ENCODE measurements at places on chromosomes 2 and 18. TPM values are rescaled to one million over a fixed set of nuclear protein-coding genes. Genes with fewer than 3 reads are reported as not detected.

GRCh38 chr2:168369031-168369430, 87.0 kb upstream of the CERS6 start:
- no peak for DNase-seq

- DNase-seq, result no peak
Observed at GRCh38 chr2:131145040-131145439, 39.9 kb downstream of the PLEKHB2 start.

CNGA3 gene
- total RNA-seq, result not detected

- no peak for DNase-seq
Observed at GRCh38 chr2:141555876-141556470, 574.8 kb downstream of the LRP1B start.

- DNase-seq, result no peak
Observed at GRCh38 chr18:47191961-47192360, 15.8 kb upstream of the IER3IP1 start.

- no peak for DNase-seq
Observed at GRCh38 chr18:34357944-34358580, 133.3 kb upstream of the NOL4 start.

RPRM gene
- 28.1 TPM for total RNA-seq

DNA sequence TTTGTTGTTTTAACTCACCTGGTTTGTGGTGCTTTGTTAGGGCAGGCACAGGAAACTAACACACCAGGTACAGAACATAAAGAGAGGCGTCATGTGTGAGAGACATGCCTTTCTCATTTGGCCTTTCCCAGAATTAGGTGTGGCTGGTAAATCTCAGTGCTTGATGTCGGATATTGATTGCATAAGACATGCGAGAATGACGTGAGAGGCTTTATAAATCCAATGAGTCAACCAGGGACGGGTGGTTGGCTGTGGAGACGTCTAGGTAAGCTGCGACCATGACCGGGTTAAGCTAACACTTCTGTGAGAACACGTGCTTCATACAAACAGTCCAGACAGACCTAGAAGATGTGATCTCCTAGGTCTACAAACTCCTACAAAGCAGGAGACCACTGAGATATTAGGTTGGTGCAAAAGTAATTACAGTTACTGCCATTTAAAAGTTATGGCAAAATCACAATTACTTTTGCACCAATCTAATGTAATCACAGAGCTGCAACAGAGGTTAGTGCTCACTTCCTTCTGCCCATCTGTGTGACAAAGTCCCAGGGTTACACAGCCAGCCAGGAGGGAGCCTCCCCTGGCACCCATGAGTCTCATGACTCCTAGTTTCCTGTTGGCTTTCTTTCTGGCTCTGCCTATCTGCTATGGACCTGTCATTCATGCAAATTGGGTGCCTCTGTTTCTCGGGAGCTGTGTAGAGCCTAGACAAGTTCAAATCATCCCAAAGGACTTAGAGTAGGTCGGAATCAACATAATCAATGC, 98.9 kb upstream of the ATP8B1 start:
- DNase-seq, result no peak

FHOD3 gene
- total RNA-seq, result 4.8 TPM

ANKRD62 gene
- not detected for total RNA-seq

KYNU gene
- total RNA-seq, result 0.18 TPM

ATRAID gene
- 109 TPM for total RNA-seq

TCF7L1 gene
- 108 TPM for total RNA-seq

SLC23A3 gene
- 0.55 TPM for total RNA-seq

DNA sequence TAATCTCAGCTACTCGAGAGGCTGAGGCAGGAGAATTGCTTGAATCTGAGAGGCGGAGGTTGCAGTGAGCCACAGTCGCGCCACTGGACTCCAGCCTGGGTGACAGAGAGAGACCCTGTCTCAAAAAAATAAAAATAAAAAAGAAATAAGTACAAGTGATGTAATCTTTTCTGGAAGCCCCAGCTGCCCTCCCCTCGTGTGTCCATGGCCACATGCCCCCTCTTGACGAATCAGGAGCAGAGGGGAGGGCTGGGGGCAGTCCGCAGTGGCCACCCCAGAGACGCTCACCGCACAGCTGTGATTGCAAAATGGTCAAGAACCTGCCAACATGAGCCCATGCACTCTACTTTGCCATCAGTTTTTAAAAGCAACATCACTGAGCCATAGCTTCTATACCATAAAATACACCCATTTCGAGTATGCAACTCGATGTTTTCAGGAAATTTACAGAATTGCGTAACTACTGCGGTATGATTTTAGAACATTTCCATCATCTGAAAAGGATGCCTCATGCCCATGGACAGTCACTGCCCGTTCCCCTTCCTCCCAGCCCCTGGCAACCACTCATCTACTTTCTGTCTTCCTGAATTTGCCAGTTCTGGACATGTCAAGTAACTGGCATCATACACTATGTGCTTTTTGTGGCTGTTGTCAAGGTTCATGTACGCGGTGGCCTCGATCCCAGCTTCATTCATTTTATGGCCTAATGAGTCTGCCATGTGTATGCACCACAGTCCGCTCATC, 88.1 kb downstream of the NDUFA10 start:
- peak; percentile 1 for DNase-seq

GRCh38 chr2:223122781-223123180, 70.8 kb downstream of the KCNE4 start:
- no peak for DNase-seq

DNA sequence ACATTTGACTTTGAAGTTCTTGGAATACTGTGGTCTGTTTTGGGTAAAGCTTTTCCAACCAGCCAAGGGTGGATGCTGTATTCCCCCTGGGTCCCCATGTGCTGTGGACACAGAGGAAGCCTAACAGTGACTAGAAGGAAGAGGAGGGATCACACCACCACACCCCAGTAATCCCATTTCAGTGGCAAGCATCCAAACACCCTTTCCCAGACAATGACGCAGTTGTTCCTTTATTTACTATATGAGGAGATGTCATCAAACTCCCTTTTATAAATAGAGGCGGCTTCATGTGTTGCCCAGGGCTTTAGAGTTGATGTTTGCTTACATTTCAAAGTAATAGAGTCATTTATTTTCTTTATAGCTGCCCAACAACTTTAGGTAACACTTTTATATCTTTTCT, 959.4 kb upstream of the GYPC start:
- no peak for DNase-seq

DNA sequence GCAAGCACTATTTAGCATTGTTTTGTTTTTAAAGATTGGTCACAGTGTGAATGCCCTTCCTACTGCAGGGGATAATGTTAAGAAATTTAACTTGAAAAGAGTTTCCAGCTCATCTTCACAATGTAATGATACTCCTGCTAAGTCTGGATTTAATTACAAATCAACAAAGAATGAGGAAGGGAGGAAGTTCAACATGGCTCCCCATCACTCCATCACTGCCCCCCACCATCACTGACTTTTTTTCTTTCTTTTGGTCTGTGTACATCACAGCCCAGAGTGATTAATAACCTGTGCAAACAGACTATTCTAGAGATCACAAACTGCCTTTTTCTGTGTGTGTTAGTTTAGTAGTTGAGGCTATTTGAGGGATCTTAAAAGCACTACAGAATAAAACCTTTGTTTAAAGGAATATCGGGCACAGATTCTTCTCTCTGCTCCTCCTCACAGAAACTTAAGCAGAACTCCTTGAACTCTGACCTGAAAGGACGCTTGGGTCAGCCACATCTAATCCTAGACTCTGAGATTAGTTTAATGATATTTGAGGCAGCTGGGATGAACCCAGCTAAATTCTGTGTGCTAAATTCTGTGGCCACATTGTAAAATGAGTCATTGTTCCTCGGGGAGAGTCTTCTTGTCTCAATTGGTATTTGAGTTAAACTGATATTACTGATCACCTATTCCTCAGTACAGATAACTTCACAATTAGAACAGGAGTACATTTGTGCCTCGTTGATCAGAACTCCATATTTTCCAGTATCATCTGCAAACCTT, 47.8 kb downstream of the SATB2 start:
- DNase-seq, result no peak

DNA sequence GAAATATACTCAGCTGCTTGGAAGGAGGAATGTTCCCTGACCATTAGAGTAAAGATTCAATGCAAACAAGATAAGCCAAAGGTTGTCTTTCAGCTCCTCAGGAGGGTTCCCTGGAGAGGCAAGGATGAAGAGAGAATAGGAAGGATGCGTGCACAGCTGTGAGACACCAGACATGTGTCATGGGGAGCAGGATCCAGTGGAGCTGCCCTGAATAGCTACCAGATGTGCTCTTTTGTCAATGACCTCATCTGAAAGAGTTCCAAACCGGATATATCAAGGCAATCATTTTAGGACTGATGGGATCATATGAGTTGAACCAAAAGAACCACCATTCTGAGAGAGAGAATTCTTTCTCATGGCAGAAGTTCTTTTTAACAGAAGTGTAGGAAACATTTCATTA, 490.6 kb downstream of the IRS1 start:
- DNase-seq, result no peak

DNA sequence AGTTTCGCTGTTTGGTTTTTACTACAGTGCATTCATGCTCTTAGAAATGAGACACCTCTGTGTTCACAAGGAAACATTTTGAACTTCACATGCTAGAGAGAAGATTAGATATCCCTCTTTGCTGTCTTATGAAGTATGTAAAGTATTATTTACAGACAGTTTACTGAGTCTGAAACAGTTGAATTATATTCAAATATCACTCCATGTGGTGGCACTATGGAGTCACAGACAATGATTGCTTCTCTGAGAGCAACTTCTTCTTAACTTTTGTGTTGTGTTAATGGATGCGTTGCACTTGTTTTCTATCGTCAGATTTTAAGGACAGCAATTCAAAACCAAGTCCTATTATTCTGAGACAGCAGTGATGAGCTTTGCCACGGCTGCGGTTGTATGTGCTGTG, 823.6 kb downstream of the GALR1 start:
- DNase-seq, result no peak

GRCh38 chr2:36407413-36407812, 51.8 kb downstream of the CRIM1 start:
- no peak for DNase-seq

DNA sequence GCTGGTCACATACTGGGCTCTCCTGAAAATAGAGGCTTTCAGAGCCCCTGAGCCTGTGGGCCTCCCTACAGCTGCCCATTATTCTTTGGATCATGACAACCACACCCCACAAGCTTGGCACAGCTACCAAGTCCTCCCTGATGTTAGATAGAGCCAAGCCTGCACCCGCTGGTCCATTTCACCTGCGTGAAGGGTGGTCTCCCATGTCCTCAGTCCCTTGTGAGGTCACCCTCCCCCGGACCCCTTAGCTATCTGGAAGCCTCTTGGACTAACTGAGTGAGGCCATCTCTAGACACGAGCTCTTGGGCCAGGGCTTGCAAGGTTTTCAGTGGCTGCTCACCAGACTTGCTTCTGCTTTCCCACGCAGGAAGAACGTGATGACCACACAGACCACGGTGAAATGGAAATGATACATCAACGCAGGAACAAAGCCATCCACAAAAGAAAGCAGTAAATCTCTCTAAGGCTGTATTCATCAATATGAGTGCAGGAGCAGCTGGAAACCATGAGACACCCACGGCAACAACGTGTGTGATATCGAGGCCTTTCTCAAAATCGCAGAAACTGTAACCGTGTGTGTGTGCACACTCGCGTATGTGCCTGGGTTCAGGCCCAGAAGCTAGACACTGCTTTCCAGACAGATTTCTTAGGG, 10.1 kb upstream of the MAL start:
- DNase-seq, result no peak

GRCh38 chr2:142582317-142582716, 295.1 kb upstream of the KYNU start:
- DNase-seq, result no peak

SLC35G4 gene
- not detected for total RNA-seq

DNA sequence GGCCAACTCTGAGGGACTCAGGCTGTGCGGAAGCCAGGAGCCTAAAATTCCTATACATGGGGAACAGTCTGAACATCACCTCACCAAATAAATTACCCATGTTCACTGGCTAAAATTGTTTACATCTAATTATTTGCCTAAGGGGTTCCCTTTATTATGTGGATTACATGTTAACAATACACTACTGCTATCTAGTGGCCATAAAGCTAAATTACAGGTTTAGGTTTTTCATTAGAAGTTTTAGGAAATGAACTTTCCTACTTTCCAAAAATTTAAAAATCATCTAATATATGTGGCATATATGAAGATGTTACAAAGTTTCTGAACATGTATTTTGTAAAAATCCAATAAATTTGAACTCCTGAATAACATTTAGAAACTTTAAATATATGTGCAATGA, 40.3 kb downstream of the PLA2R1 start:
- no peak for DNase-seq

- DNase-seq, result no peak
Observed at GRCh38 chr2:111042772-111043771, 77.6 kb upstream of the BCL2L11 start.

- no peak for DNase-seq
Observed at GRCh38 chr2:163420604-163421003, 315.2 kb downstream of the FIGN start.

- DNase-seq, result no peak
Observed at GRCh38 chr18:68803356-68803755, 5.5 kb downstream of the CCDC102B start.

DNA sequence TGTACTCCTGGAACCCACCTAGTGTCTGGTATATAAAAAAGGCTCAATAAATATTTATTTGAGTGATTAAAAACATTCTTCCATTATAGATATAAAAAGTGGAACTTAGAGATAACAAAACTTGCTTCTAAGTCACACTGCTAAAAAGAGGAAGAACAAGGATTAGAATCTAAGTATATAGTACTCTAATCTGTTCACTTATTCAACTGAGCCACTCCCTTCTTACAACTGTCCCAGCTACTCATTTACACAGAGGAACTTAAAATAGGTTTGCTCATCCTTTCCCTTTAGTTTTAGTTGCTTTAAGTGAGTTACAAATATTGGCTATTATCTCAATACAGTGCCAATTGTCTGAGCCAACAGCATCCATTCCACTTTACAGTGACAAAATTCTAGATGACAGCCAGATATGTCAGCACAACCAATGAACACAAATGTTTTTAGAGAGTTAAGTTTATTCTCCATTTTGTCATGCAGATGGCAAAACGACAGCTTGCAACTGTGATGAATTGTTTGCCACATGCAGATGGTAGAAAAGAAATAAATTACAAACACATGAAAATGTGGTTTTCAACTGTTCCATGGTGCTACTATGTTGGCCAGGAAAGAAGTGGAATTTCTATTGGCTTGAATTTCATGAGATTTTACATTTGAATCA, 280.7 kb upstream of the ZC3H15 start:
- DNase-seq, result no peak

GPR55 gene
- total RNA-seq, result not detected

SLC39A10 gene
- 144 TPM for total RNA-seq

HAT1 gene
- 50.6 TPM for total RNA-seq

- no peak for DNase-seq
Observed at GRCh38 chr2:202017940-202018339, 15.7 kb upstream of the FZD7 start.

TEX44 gene
- total RNA-seq, result not detected

MPHOSPH10 gene
- total RNA-seq, result 36.6 TPM

GRCh38 chr2:34317797-34318196, 718.7 kb upstream of the FAM98A start:
- no peak for DNase-seq

GRCh38 chr2:99881901-99882591, 260.3 kb downstream of the AFF3 start:
- no peak for DNase-seq

All from WTC11 (cell line).